Lung (tissue), 17 donors: ENCODE measurements at places on chromosomes 2 and 18. TPM values are rescaled to one million over a fixed set of nuclear protein-coding genes. Genes with fewer than 3 reads are reported as not detected.

The CCBE1 gene
- total RNA-seq = 35.1 TPM

The CABLES1 gene
- total RNA-seq = 32.6 TPM

The PEX13 gene
- 45.1 TPM for total RNA-seq

The NLRC4 gene
- total RNA-seq = 15.3 TPM

The CYBRD1 gene
- 66.1 TPM for total RNA-seq

The NEB gene
- 2.1 TPM for total RNA-seq

The SLC4A3 gene
- total RNA-seq = 1.8 TPM
